Lung microvascular endothelial cell (primary cell): ENCODE measurements at places on chromosomes 3 and 15. TPM values are rescaled to one million over a fixed set of nuclear protein-coding genes. Genes with fewer than 3 reads are reported as not detected.

The FANCD2OS gene
- total RNA-seq, result not detected in 2 replicates

The SLC24A5 gene
- total RNA-seq, result under 0.01 TPM in 1 of 2 replicates, not detected in the other

GRCh38 chr3:149920119-149920518 is 50.6 kb downstream of the PFN2 start:
- DNase-seq, result no peak

- peak; percentile 96 for DNase-seq
Measured at GRCh38 chr3:14803981-14804834, 14.6 kb upstream of the FGD5 start.

- no peak for DNase-seq
Measured at GRCh38 chr3:171256445-171257250, 203.6 kb downstream of the TNIK start.

- no peak for DNase-seq
Measured at GRCh38 chr3:182455011-182455410, 338.3 kb upstream of the ATP11B start.

The LRRC28 gene
- 6.8 and 10.5 TPM in 2 replicates for total RNA-seq

The PIGZ gene
- 1.7 and 2.0 TPM in 2 replicates for total RNA-seq

The CLK3 gene
- 31.6 and 48.2 TPM in 2 replicates for total RNA-seq
